ENCODE measurements at places on chromosomes 13 and 19. TPM values are rescaled to one million over a fixed set of nuclear protein-coding genes. Genes with fewer than 3 reads are reported as not detected.

DNA sequence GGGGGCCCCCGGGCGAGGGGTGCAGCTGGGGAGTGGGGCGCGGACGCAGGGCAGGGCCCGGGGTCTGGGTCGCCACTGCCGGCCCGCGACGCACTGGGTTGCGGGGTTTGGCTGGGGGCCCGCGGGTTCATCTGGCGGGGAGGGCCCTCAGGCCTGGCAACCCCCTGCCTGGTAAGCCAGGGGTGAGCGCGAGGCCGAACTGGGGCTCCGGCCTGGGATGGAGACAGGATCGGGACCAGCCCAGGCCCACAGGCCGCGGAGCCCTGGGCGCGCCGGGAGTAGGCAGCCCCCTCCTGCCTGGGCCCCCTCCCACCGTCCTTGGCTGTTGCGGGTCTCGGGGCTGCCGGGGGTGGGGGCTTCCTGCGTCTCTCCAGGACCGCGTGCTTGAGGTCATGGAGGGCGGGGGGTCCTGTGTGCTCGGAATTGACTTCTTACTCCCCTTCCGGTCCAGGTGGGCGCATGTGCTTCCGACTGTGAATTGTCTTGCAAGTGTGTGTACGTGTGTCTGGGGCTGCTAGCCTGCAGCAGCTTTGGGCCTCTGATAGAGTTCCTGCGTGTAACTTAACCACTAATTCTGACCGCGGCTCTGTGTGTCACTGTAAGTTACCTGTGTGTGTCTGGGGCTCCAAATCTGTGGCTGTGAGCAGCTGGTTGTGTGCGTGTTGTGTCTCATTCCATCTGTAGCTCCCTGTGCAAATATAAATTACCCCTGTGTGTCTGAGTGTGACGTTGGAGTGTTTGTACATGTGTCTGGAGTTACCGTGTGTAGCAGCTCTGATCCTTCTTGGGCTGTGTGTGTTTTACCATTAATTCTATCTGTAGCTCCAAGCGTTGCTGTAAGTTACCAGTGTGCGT lies 751 bp downstream of the GRAMD1A start:
- DNase-seq = peak; percentile 62

GRCh38 chr13:25588336-25589060 lies 216.7 kb downstream of the ATP8A2 start:
- DNase-seq = no peak

- no peak for DNase-seq
These were observed 67.7 kb upstream of the STARD13 start for GRCh38 chr13:33353210-33353609.

- DNase-seq = peak; percentile 82
These were observed 36.1 kb upstream of the EIF3G start for GRCh38 chr19:10155839-10156238.

DNA sequence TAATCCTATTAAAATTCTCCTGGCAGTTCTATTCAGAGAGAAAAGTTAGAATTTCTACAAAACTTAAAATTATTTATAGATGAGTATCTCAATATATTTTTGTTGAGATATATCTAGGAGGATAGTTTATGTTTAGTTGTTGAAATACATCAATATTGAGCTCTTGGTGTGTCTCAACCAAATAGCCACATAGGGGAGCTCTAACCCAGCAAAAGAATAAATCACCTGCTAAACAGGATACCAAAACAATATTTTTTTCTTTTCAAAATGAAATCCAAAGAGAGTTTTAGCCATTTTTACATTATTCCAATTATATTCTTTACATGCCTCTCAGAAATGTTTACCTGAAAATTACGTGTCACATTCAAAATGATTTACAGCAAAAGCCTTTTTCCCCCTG lies 954.7 kb downstream of the SLITRK6 start:
- DNase-seq = no peak

- DNase-seq = no peak
These were observed 25.1 kb downstream of the EFNA2 start for GRCh38 chr19:1310853-1311180.

- no peak for DNase-seq
These were observed 221.5 kb upstream of the NBEA start for GRCh38 chr13:34720618-34721017.

GRCh38 chr19:33546656-33547055 lies 25.1 kb upstream of the PEPD start:
- no peak for DNase-seq

DNA sequence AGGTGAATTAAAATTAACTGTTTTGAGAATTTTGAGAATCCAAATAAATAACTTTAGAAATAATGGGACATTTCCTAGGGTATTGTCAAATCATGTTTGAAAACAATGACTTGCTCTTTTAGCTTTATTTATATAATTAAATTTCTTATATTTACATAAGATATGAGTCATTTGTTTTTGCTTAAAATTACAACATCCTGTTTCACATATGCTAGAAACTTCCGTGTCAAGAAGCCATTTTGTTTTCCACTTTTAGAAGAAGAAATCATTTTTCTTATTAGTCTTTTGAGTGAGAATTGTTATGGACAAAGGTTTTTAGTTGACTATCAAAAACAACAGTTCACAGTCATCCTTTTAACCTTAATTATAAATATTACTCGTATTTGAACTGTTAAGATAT lies 48.2 kb downstream of the DPY19L3 start:
- peak; percentile 6 for DNase-seq

DNA sequence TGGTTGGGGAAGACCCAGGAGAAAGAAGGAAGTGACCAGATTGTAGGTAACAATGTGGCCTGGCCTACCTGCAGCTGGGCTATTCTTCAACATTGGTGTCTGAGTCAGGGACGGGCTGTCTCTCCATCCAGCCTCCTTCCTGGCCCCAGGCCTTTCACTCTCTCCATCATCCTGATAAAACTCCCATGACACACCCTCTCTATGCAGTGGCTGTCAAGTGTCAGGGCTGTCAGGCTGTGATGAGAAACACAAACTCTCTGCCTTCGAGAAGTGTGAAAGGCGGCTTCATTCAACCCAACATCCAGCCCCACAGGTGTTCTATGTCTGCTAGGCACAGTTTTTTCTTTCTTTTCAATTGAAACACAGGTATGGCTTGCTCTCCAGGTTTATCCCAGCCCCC lies 153.3 kb upstream of the VSTM2B start:
- no peak for DNase-seq

DNA sequence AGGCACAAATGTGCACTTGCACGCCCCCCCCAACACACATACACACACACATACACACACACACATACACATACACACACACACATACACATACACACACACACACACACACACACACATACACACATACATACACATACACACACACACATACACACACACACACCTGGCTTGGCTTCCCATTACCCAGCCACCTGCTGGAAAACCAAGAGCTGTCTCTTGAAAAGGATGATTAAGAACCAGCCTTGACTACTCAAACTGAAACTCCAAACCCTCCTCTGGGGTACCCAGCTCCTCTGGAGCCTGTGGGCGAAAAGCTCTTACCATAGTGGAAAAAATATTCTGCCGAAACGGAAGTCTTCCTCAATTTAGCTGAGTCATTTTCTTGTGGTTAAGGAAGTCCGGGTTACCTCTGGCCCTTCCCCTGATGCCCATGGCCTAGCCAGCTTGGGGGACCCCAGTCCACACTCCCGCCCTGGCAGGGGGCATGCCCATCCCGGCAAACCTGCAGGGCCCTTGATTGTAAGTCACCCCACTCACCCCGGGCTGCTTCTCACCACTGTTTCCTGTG lies 21.9 kb downstream of the CEBPA start:
- DNase-seq = no peak

DNA sequence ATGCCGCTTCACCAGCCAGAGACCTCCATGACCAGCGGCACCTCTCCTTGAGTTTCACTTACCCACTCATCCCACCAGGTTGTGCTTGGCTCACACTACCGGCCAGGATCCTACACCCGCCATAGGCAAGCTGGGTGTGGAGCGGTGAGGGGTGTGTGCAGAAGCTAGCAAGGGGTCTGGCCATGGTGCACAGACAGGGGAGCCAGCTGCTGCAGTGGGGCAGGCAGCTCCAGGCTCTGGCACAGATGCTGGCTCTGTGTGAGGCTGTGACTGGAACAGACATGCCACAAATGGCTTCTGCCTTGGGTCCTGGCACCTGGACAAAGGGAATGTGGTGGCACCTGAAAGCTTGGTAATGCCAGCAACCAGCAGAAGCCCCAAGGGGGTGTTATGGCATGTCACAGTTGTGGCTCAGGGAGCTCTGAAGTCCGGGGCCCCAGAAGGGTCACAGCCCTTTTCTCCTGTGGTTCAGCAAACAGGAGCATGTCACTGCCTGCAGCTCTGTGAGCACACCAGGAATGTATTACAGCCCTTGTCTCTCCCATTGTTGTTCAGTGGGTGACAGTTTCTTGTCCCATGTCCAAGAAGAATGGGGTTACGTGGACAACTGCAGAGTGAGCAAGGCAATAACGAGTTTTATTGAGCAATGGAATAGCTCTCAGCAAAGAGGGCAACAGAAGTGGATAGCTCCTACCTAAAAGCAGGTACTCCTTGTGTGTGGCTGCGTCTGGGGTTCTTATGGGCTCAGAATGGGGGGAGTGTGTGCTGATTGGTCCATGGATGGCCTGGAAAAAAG lies 2791.0 kb upstream of the PCDH20 start:
- no peak for DNase-seq

- DNase-seq = peak; percentile 79
These were observed 3.6 kb upstream of the LIN7B start for GRCh38 chr19:49110567-49110966.

DNA sequence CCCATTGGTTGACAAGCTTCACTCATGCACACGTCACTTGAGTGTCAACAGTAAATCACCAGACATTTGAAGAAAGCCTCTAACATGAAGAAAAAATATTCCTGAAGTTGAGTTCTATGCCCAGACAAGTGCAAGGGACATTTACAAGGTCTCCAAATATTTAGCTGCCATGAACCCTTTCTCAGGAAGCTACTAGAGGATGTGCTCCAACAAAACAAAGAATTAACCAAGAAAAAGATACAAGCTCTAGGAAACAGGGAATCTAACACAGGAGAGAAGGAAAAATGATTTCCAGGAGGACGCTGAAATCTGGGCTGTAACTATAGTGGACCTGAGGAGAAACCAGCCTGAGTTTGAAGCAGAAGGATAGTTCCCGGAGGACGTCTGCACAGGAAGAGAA lies 45.7 kb upstream of the KATNAL1 start:
- no peak for DNase-seq

- peak; percentile 51 for DNase-seq
These were observed 41.1 kb downstream of the ARHGAP35 start for GRCh38 chr19:46901701-46902401.

- no peak for DNase-seq
These were observed 1.6 kb downstream of the MIDN start for GRCh38 chr19:1249990-1250436.

DNA sequence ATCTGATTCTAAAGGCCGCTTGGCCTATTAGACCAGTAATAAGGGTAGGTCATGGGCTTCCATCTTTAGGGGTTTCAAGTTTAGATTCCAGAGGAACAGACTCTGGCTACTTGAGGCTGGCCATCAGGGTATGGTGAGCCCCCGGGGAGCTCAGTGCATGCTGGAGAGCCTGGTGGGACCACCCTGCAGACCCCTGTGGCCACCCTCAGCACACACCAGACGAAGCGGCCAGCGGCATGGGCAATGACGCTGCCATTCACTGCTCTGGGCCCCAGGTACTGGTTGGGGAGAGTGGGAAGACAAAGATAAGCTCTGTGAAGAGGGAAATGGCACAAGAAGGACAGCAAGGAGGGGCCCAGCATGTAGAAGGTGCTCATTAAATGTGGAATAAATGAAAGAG lies 98.8 kb upstream of the SLC15A1 start:
- no peak for DNase-seq

GRCh38 chr19:35352448-35353304 lies 5.0 kb downstream of the FFAR1 start:
- DNase-seq = peak; percentile 83

GRCh38 chr19:15721268-15721667 lies 6.6 kb upstream of the OR10H2 start:
- DNase-seq = no peak

DNA sequence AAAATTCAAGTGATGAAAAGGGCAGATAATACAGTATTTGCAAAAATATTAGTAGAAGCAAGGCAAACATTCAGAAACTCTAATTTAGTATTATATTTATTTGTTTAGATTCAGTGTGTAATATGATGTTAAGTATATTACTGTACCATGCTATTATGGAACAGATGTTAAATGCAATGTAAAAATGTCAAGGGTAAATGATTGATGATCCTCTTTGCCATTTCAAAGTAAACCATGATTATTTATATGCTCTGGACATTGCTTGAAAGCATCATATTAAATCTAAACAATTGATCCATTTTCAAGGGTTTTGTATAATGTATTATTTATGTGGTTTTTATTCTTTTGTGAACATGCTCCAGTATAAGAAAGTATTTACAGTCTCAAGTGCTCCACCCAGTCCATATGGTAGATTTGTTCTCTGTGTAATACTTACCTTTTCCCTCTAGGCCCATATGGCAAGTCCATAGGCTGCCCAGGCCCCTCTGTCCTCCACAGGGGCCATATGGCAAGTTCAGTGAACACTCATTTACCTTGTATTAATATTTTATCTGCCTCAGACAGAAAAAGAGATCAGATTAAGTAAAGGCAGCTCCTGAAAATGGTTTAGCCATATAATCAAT lies 353.5 kb downstream of the DACH1 start:
- DNase-seq = no peak

GRCh38 chr13:79917628-79918027 lies 423.3 kb downstream of the SPRY2 start:
- DNase-seq = no peak

GRCh38 chr19:30063650-30064347 lies 121.8 kb downstream of the URI1 start:
- no peak for DNase-seq

DNA sequence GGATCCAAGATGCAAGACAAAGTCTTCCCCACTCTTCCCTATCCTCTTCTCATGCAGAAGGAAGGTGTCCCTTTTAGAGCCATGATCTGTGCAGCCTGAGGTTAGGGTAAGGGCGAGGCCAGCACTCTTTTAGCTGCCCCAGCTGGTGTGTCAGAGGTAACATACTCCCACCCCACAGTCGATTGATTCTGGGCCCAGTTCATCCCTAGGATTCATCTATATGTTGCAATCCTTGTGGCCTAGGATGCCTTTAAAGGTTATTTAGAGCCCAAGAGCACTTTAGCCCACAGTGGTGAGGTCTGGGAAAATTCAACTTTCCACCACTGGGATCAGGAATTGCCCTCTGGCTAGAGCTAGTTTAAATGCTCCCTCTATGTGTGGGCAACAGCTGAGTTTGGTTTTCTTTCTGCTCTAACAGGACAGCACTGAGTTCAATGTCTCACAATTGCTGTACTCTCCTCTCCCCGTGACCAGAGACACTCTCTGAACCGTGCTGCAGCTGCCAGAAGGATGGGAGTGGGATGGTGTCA lies 201.3 kb upstream of the SERP2 start:
- no peak for DNase-seq

The NLRP7 gene
- not detected for total RNA-seq

The CYP4F22 gene
- not detected for total RNA-seq

The SIGLEC8 gene
- total RNA-seq = not detected

The CRLF1 gene
- 40.0 TPM for total RNA-seq

The CGB5 gene
- total RNA-seq = not detected

The ZFR2 gene
- total RNA-seq = not detected

The KLK3 gene
- not detected for total RNA-seq

The EPS8L1 gene
- total RNA-seq = 0.76 TPM

The FUT3 gene
- not detected for total RNA-seq

The CYP4F12 gene
- total RNA-seq = not detected

The NR1H2 gene
- total RNA-seq = 96.6 TPM

The CPB2 gene
- total RNA-seq = not detected

The GSK3A gene
- 23.1 TPM for total RNA-seq

Measured in GM23248 (cell line).